ENCODE measurements at places on chromosomes 12 and 14.
A peak's percentile ranks its signal among the peaks of the same experiment; 100 is the strongest.

- no peak for DNase-seq
Observed at GRCh38 chr14:89807892-89808291, 146.6 kb downstream of the EFCAB11 start.

DNA sequence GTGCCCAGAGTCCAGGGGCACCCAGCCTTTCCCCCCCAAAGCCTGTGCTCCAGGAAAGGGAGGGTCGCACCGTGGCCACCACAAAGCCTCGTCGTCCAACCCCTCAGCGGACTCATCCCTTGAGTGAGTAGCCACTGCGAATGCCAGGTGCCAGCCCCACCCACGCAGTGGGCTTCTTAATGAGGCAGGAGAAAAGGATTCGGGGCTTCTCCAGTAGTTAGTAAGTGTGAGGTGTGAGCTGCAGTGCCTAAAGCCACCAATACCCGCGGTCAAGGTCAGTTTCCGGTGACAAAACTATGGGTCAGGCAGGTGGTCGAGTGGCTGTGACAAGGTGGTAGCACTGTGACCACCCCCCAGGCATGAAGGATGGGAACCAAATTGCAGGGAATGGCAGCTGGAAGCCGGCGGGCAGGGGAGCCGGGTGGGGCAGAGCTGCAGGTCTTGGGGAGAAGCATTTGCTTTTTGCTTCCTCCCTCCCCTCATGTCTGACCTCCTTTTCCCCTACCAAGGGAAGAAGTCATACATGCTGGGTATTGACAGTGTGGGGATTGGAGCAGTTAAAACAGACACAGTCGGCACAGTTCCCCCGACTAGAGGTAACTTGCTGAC, 8.0 kb downstream of the RAN start:
- DNase-seq: no peak

- no peak for DNase-seq
Observed at GRCh38 chr12:17592472-17592871, 497.5 kb downstream of the RERGL start.

DNA sequence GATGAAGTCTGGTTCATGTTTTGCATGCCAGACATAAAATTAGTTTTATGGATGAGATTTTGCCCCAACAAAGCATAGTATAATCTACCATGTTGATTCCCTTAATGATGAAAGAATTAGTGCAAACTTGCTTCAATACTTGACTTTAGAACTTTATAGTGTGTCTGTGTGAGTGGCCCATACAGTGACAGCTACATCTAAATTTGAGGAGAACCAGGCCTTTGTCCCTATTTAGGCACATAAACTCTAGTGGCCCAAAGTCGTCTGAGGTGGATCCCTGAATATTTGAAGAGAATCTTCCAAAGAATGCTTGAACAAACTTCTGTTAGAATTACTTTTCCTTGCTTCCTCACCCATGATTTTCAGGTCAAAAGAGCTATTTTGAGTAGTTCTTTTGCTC, 70.4 kb downstream of the POLR3B start:
- no peak for DNase-seq

DNA sequence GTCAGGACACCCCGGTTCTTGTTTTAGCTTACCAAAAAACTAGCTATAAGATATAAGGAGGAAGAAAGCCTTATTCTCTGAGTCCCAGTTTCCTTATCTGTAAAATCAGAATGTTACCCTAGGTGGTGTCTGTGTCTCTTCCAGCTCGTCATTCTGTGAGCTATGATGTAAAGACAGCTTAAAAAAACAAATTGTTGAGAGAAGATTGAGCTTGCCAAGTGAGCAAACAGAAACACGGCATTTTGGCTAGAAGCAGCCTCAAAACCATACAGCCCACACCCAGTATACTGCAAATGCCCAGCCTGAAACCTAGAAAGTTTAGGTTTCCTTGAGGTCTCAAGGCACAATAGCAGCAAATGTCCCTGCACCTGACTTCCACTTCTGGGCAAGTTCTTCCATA, 151.4 kb downstream of the SSPN start:
- DNase-seq: no peak

DNA sequence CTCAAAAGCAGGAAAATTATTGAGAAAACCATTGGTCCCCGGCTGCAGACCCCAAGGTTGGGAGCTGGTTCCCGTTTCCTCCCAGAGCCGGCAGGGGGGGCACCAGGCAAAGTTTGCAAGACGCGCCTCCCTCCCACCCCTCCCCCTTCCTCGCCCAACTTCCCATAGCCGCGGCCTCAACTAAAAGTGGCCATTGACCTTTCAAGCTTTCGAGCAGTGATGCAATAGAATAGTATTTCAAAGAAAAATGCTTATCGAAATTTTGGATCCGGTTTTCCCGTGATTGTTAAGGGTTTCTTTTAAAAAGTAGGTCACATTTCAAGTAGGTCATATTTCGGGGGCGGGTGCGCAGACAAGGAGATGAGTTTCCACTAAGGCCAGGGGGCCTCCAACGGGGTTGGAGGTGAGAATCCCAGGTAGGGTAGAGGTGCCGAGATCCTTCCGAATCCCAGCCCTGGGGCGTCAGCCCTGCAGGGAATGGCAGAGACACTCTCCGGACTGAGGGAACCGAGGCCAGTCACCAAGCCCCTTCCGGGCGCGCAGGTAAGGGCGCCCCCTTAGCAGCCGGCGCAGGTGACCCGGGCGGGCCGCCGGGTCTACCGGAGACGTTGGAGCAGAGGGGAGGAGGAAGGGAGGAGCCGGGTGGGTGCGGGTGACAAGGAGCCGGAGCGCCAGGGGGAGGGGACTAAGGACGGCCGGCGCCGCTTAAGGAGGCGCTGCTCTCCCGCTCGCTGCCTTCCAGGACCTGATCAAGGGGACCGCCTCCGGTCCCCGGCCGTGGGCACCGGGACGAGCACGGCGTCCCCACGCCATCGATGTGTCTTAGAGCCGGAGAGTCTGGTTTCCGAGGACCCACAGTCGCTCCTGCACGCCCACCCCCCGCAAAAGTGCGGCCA, 2.6 kb upstream of the SOCS2 start:
- peak; percentile 61 for DNase-seq

GRCh38 chr12:107884769-107885694, 110.5 kb downstream of the ASCL4 start:
- no peak for DNase-seq

GRCh38 chr14:46626876-46627275, 24.7 kb downstream of the RPL10L start:
- DNase-seq: no peak

GRCh38 chr12:128794661-128795529, 28.9 kb downstream of the SLC15A4 start:
- no peak for DNase-seq

DNA sequence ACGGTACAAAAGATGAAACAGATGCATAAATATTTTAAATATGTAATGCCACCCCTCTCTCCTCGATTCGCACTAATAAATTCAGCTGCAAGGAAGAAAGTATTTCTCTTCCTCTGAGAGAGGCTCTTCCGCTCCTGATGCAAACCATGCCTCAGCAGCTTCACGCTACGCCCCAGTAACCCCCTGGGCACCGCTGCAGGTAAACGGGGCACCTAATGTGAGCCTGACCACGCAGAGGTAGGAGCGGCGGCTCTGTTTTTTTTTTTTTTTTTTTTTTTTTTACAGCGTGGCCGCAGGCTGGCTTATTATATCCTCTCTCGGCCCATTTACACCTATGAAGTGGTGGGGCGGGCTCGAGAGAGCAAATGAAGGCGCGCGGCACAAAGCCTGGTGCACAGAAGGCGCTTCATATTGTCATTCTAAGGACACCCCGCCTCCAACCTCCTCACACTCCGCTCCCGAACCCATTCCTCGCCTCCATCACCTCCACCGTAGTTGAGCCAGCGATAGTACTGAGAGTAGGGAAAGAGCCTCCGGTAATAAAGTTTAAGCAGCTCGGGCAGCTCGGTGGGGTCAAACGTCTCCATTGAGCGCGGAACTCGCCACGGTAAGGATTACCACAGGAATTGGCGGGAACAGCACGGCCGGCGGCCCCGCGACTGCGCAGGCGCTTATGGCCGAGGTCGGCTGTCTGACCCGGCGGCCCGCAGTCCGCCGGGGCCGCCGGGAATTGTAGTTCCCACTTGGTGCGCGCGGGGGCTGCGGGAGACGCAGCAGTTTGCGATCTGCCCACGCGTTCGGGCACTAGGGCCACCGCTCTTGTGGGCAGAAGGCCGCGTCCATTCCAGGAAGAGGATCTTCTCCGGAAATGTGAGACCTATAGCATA, at the start of gene PRIM1:
Gene PRIM1, minus strand, starts transcription at position 612 of the 887 bp plus-strand sequence. Its CDS starts 25 bp downstream, at position 587.
- peak; percentile 78 for DNase-seq

DNA sequence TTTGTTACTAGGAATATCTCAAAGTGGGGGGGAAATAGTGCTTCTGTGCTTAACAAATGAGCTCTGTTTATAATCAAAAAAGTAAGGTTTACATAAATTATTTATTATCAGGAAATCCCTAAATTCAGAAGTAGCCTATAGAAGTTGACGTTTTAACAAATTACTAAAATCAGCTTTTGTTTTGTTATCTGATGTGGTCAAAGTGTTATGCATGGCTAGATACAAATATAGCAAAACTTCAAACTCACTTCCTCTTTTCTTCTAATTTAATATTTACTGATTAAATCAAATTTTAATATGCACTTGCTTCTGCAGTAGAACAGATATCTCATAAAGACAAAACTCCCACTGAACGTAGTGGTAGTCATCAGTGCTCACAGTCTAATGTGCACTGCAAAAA, 47.5 kb downstream of the GARIN6 start:
- no peak for DNase-seq

- no peak for DNase-seq
Observed at GRCh38 chr12:116186482-116187150, 90.9 kb downstream of the MED13L start.

GRCh38 chr12:119457271-119457670, 122.7 kb downstream of the CCDC60 start:
- no peak for DNase-seq

GRCh38 chr12:132264086-132265010, 65.0 kb downstream of the GALNT9 start:
- no peak for DNase-seq

DNA sequence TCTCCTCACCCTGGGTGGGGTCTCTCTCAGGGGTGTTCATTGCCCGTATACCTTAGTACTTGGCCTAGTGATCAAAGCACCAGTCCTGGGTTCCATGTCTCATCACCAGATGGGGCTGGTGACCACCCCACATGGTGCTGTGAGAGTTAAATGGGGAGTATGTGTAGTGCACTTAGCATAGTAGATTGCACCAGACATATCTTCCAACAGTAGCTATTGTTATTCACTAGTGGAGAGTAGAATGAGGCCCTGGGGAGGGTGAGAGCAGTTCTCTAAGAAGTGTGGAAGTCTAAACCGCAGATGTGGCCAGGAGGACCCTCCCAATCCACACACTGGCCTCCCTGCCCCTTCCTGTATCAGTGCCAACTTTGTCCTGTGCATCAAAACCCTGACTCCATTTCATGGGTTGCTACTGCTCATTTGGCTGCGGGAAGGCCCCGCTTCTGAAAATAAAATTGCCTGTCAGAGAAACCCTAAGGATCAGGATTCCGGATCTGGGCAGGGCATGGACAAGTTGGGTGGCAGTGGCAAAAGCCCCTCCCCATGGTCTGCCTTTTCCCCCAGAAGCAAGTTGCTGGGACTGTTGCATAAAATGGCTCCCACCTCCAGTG, 4.4 kb downstream of the CD9 start:
- DNase-seq: no peak

GRCh38 chr14:65414961-65415589, 2.5 kb downstream of the FUT8 start:
- peak; percentile 7 for DNase-seq

GRCh38 chr14:43735932-43736331, 771.2 kb downstream of the FSCB start:
- DNase-seq: no peak

DNA sequence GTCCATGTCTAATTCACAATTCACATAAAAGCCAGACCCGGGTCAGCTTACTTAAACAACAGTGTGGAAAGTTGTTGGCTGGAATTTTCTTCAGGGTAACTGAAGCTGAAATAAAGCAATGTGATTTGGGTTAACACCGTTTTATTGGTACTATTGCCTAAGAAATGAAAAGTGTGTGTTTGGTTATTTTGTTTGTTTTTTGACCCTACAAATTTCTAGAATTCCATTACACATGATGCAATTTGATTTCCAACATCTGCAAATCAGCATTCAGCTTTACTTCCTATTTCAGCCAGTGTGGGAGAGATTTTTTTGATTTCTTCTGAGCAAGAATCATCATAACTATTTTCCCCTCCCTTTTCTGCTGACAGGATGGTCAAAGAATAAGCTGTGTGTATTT, 45.7 kb upstream of the CLMN start:
- DNase-seq: no peak

DNA sequence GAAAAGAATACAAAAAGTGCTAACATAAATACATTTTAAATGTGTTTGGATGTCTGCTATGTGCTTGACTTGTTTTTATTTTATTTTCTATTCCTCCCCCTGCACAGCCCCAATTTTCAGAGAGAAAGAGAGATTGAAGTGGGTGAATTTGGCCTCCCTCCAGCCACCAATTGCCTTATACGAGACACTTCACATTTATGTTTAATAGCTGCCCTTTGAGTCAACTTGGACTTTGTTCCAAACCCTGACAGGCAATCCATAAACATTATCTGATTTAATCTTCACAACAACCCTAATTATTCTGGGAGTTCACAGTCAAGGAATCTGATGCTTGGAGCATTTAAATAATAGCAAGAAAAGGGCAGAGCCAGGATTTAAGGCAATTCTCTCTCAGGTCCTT, 161.7 kb downstream of the SLC15A4 start:
- no peak for DNase-seq

DNA sequence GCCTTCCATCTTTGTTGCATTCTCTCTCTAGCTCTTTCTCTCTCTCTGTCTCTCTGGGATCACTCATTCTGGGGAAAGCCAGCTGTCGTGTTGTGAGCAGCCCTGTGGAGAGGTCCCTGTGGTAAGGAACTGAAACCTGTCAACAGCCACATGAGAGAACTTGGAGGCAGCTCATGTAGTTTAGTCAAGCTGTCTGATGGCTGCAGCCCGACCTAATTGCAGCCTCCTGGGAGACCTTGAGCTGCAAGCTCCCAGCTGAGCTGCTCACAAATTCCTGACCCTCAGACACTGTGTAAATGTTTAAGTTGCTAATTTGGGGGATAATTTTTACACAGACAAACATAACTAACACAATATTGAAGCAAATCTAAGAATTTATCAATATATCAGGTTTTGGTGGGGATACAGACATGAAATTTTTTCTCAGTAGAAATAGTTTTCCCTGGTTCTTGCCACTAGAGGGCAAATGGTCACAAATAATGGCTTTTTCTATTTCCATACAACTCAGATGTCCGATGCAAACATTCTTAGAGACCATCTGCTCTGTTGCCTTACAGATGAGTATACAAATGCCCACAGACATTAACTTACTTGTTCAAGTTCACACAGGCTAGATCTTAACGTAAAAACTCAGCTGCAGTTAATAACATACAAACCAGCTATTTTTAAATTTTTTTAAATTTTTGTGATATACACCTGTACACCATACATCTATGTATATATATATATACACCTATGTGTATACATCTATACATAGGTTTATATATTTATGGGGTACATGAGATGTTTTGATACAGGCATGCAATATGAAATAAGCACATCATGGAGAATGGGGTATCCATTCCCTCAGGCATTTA, 15.5 kb upstream of the KRR1 start:
- DNase-seq: no peak

- no peak for DNase-seq
Observed at GRCh38 chr12:87272851-87273250, 756.4 kb downstream of the C12orf50 start.

Data from effector CD4-positive, alpha-beta T cell (primary cell).